Fibroblast of pulmonary artery (primary cell): ENCODE measurements at places on chromosomes 6 and 20.
A peak's percentile ranks its signal among the peaks of the same experiment; 100 is the strongest.

- no peak for DNase-seq
These were observed 648 bp upstream of the BACH2 start for GRCh38 chr6:90297115-90297866.

DNA sequence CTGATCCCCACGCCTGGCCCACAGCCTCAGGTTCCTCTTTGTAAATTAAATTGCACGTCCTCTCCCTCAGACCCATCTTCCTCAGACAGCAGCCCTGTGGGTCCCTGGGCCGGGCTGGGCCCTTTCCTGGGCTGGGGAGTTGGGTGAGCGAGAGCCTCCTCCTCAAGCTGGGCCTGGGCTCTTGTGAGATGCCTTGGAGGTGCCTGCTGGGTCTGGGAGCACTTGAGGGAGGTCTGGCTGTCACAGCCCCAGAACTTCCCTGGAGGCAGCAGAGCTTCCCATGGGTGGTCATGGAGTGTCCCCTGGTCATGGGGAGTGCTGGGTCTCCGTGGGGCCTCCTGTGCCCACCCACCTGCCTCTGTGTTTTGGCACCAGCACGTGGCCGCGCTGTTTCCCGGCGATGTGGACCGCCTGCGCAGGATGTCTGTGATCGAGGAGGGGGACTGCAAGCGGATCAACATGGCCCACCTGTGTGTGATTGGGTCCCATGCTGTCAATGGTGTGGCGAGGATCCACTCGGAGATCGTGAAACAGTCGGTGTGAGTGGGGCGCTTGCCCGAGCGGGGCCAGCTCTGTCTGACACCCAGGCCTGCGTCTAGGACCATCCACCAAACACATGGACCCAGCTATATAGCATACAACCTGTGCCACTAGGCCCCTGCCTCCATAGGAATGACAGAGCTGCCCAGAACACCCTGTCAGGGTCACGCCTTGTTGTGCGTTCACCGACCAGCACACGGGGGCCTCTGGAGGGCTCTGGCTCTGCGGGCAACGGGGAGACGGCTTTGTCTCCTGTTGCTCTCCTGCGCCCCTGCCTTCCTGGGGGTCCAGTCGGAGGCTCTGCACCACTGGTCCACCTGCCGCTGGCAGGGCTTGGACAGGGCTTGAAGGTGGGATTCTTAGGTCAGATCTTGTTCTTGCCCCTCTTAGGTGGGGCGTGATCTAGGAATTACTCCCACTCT, 33.0 kb downstream of the PYGB start:
- DNase-seq, result no peak

DNA sequence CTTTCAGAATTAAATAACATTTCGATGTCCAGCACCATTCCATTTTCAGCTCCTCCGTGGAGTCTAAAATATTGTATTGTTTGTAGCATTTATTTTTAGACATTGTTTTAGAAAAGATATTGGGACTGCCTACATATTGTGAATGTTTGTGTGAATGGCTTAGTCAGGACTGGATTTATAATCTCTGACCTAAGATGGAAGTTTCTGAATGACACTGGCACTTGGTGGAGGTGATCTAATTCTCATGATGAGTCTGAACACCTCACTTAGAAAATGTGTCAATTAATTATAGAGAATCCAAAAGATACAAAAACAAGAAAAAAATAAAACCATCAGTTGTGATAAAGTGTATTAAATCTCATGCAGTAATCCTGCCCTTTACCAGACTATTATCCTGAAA, 60.8 kb upstream of the HBS1L start:
- DNase-seq, result no peak

DNA sequence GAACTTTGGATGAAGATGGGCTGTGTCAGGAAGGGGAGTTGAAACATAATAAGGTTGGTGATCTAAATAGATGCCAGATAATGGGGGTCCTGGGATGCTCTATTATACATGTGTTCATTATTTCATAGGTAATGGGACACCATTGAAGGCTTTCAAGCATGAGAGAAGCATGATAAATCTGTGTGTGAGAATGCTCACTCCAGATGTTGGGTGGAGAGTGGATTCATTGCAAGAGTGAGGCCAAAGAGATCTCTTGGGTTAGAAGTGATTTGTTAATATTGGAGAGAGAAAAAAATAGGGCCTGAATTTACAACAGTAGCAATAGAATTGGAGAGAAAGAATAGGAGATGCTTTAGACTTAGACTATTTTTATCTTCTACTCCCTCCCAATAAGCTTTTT, 321.3 kb downstream of the SAMD5 start:
- DNase-seq, result no peak

GRCh38 chr20:20731000-20731944, 18.8 kb upstream of the RALGAPA2 start:
- peak; percentile 39 for DNase-seq

- DNase-seq, result peak; percentile 62
These were observed 3.7 kb downstream of the OGFR start for GRCh38 chr20:62808211-62808865.

DNA sequence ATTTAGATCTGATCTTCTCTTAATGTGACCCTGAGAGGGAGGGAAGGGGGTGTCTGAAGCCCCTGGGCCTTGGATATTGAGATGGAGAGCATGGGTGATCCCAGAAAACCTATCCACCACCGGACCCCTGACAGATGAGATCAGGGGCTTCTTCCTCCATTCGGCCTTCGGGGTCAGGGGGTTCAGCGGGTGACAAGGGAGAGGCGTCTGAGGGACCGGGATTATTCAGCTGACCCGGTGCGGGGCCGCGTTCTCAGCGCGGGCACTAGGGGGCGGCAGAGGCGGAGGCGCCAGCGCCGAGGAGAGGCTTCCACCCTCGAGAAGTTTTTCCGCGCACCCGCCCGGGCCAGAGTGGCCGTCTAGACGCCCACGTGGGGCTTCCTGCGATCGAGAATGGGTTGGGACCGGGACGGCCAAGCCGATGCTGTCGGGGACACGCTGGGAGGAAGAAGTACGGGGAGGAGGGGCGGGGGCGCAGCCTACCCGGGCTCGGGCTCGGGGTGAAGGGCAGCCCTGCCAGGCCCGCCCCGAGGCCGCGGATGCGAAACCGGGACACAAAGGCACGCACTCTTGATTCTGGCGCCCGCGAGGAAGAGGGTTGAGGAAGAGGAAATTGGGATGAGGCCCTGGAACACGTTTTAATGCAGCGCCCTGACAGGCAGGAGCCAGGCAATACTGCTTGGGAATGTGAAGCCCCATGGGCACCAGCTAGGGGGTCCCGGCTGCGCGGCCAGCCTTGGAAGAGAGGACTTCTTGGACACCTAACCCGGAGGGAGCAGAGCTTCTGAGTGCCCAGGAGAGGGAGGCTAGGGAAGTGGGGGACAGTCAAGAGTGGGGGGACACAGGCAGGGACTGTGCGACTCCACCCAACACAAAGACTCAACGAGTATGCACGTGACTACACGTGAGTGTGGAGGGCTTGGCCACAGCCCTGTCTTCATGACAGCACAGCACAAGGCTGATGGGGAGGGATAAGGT, 30.6 kb downstream of the COL11A2 start:
- peak; percentile 57 for DNase-seq

- DNase-seq, result no peak
These were observed 24.6 kb downstream of the MCUR1 start for GRCh38 chr6:13789746-13790145.
